ENCODE measurements at places on chromosomes 2 and 18. TPM values are rescaled to one million over a fixed set of nuclear protein-coding genes. Genes with fewer than 3 reads are reported as not detected.

DNA sequence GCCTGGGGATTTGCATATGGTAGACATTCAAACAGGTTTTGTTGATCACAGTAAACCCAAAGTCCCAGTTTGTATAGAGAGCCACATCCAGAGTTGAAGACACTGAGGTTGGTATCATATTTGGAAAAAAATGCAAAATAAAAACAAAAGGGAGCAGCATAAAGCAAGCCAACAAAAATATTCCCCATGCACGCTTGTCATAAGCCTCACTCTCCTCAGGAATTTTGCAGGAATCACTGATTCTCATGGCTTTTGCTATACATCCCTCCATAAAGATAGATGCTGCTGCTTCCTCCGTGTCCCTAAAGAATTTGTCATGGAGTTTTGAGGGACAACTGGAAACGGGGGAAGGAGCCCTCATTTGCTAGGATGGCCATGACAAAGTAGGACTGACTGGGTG is 108.8 kb upstream of the TCF4 start:
- H3K27ac ChIP-seq, result no peak overlapping the region
- H3K36me3 ChIP-seq, result no peaks in the 10 kb centered on the region
- no peak overlapping the region for H3K4me3 ChIP-seq
- DNase-seq, result no peak

- no peak for DNase-seq
- peaks cover 6% of the 10 kb centered on the region for H3K36me3 ChIP-seq
- no peaks in the 10 kb centered on the region for H3K27me3 ChIP-seq
- peaks cover 46% of the 10 kb centered on the region for H3K4me1 ChIP-seq
These were observed 76.2 kb downstream of the AAK1 start for GRCh38 chr2:69567157-69567908.

GRCh38 chr2:96146153-96146880 is 1.1 kb upstream of the DUSP2 start:
- H3K4me1 ChIP-seq, result peaks cover 61% of the 10 kb centered on the region
- H3K36me3 ChIP-seq, result no peaks in the 10 kb centered on the region
- H3K27ac ChIP-seq, result peak overlapping the region; percentile 99
- peak; percentile 96 for DNase-seq

GRCh38 chr2:111662771-111663470 is 221.1 kb downstream of the ANAPC1 start:
- no peak overlapping the region for H3K27ac ChIP-seq
- no peak for DNase-seq
- H3K27me3 ChIP-seq, result no peaks in the 10 kb centered on the region
- no peak overlapping the region for H3K4me3 ChIP-seq

GRCh38 chr2:142075826-142076225 is 55.0 kb downstream of the LRP1B start:
- no peaks in the 10 kb centered on the region for H3K27me3 ChIP-seq
- no peaks in the 10 kb centered on the region for H3K4me1 ChIP-seq
- no peak overlapping the region for H3K27ac ChIP-seq
- DNase-seq, result no peak
- H3K4me3 ChIP-seq, result no peak overlapping the region

- no peaks in the 10 kb centered on the region for H3K36me3 ChIP-seq
- no peaks in the 10 kb centered on the region for H3K27me3 ChIP-seq
These were observed 11.3 kb upstream of the TEX44 start for GRCh38 chr2:231581328-231581727.

Gene NGEF
- polyA plus RNA-seq, result not detected
